ENCODE measurements at places on chromosomes 5 and 9.

DNA sequence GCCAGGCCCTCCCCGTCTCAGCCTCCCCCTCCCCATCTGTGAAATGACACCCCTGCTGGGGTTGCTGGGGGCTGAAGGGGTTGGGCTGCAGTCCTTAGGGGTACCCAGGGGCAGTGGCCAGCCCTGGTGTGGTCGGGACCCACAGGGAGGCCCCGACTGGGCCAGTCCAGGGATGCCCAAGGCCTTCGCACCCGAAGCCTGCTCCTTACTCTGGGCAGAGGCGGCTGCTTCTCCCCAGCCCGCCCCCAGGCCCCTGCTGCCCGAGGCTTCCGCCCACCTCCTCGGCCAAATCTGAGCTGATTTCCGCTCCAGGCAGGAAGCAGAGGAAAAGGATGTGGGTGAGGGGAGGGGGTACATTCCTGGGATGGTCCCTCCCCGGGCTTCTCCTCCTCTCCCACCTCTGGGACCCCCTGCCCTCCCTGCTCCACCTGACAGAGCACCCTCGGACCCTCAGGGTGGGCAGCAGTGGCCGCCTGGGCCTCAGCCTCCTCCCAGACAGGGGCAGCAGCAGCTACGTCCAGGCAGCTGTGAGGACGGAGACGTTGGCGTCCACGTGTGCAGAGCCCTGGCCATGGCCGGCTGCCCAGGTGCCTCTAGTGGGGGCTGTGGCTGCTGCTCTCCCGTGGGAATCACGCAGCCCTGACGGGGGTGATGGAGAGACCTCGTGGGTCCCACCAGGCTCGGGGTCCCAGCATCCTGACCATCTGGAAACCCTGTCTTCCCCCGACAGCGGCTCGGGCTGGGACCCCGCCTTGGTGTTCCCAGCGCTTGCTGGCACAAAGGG, 4.2 kb upstream of the NRARP start:
- DNase-seq, result peak; percentile 26

GRCh38 chr5:36389245-36389644, 87.5 kb upstream of the RANBP3L start:
- no peak for DNase-seq

GRCh38 chr5:129631961-129632360, 115.9 kb upstream of the MINAR2 start:
- DNase-seq, result no peak

GRCh38 chr5:172741206-172741582, 29.8 kb downstream of the DUSP1 start:
- DNase-seq, result no peak

- no peak for DNase-seq
Observed at GRCh38 chr9:96688187-96688586, 33.1 kb upstream of the PRXL2C start.

- DNase-seq, result no peak
Observed at GRCh38 chr9:71824257-71824656, 55.9 kb upstream of the CEMIP2 start.
